ENCODE measurements at places on chromosomes 5 and 9. TPM values are rescaled to one million over a fixed set of nuclear protein-coding genes. Genes with fewer than 3 reads are reported as not detected.

DNA sequence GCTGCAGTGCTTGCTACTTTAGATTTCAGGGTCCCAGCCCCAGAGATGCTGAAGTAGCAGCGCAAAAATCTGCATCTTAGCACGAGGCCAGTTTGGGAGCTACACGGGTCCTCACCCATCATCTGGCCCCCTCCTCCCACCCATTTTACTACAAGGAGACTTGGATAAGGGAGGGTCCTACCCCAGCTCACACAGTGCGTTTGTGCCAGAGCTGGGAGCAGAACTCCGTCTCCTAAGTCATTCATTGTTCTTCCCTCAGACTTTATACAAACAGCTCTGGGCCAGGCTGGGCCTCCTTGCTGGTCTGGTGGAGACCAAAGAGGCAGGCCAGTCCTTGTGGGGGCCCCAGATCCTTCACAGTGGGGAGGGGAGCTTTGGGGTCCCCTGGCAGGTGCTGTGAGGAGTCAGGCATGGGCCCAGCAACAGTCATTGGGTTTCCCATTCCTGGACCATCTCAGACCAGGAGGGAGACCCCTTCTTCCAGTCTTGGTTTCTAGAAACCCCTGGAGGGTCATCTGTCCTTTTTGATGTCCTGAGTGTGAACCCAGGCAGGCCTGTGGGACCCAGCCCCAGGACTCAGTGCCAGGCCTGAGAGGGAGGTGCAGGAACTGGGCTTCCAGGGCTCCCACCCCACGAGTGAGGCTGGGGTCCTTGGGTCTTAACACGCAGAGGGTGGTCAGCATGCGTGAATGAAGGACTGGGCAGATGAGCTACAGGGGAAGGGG lies 2.3 kb upstream of the IL17B start:
- no peak for DNase-seq

LIX1 gene
- total RNA-seq = not detected

FBP2 gene
- not detected for total RNA-seq

FOXD4 gene
- 0.16 TPM for total RNA-seq

DNA sequence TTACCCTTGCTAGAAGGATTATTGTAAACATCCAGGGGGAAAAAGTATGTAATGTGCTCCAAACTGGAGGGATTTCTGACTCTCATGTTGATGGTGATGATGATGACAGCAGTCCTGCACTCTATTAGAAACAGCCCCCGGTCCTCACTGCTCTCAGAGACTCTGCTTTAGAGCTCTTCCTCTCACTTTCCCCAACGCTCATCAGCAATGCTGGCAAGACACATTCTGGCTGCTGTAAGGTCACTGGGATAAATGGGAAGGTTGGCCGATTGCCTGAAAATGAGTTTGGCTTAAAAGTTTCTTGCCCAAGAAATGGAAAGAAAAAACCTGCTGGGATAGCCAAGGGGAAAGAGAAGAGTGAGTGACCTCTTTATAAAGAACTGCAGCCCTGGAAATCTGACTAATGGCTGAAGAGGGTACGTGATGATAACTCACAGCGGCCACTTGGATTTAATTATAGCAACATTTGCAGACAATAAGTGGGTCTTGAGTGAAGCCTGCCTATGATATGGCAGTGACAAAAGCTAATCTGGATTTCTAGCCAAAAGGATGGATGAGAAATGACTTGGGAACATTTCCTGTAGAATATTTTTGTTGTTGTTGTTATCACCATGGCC lies 235.8 kb downstream of the TMEM38B start:
- DNase-seq = no peak

ENHO gene
- total RNA-seq = not detected

DNA sequence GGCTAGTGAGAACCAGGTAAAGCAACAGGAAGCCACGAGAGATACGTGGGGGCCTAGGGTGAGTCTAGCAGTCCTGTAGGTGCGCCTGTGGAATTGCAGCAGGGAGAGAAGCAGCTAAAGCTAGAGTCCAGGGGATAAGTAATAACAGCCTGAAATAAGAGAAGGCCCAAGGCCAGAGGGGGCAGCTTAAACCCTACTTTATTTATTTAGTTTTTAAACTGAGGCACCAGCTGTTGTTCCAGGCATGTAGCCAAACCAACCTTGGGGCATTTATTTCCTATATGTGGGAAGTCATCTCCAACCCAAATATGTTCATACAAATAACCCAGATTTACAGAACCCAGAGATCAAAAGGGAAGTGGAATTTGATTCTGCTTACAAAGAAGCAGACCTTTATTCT lies 93.5 kb downstream of the GLDC start:
- no peak for DNase-seq

DNA sequence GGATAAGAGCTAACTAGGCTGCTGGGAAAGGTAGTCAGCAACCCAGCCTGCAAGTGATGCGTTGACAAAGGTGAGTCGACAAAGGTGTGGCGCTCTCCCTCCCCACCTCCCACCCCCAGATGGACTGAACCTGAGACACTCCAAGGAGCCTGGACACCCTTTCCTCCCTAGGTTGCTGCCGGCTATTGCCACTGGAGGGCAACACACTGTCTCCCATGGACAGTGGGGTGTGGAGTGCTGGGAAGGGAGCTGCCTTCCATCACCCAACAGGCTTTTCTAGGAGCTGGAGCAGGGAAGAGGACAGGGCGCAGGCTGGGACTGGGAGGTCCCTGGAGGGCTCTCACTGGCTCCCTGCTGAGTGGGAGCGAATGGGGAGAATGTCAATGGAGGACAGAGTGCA lies 75.4 kb upstream of the ARAP3 start:
- no peak for DNase-seq

DNA sequence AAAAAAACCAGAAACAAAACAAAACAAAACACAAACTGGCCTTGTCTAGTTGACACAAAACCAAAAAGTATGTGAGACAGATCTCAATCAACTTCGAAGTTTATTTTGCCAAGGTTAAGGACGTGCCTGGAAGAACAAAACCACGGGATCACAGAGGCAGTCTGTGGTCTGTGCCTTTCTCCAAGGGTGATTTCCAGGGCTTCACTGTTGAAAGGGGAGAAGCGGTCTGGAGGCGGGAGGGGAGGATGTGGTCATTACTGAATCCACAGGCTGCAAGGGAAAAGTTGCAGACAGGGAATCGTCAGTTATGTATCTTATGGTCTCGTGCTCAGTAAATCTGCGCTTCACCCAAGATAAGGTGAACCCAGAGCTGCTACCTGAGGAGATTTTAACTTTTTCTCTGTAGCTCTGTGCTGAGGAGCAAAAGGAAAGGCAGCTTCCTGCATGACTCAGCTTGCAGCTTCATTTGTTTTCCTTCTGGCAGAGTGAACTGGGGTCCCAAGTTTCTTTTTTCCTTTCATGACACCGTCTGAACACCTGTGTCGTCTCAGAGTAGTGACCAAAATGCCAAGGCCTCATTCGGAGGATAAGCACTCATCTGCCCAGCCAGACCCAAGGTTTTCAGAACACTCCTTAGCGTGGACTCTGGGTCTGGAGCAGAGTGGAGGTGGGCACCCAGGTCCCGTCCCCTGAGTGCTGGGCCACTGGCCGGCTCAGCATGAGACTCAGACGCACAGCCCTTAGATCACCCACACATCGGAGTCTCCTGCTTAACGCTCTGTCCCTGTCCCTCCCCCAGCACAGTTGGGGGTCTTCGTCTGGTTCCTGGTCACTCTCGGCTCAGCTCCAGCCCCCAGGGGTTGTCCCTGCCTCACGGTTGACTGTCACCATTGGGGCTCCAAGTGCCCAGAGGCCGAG lies 25.9 kb downstream of the ROPN1L start:
- DNase-seq = no peak

GRCh38 chr9:90726215-90726614 lies 75.4 kb upstream of the SYK start:
- DNase-seq = no peak

DNA sequence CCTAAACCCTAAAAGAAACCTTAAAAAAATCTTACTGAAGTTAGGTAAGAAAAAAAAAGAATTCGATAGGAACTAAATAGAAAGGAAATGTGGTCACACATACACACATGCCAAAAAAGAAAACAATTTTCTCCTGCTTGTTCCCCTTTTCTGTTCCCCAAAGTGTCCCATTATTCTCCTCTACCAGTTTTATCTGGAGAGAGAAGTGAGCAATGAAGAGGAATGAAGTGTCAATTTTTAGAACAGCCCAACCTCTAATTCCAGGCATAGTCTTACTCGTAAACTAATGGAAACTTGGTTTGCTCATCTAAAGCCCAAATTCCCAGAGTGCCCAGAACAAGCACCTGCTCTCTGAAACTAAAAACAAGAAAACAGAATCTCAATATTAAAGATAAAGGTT lies 26.1 kb downstream of the AP3B1 start:
- no peak for DNase-seq

DNA sequence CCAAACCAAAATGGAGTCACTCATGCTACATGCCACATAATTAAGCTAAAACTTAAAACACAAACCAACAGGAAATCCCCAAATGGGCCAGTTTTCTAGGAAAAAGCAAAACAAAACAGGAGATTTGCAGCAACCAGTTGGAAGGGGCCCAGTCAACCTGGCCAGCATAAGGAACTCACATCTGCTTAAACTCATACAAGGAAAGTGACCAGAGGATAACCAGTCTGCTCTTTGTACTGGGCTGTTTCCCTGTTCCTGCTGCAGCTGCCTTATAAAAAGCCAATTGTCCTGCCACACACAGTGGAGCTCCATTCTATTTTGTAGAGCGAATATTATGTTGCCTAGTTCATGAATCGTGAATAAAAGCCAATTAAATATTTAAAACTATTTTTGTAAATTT lies 29.5 kb upstream of the PTPDC1 start:
- no peak for DNase-seq

DNA sequence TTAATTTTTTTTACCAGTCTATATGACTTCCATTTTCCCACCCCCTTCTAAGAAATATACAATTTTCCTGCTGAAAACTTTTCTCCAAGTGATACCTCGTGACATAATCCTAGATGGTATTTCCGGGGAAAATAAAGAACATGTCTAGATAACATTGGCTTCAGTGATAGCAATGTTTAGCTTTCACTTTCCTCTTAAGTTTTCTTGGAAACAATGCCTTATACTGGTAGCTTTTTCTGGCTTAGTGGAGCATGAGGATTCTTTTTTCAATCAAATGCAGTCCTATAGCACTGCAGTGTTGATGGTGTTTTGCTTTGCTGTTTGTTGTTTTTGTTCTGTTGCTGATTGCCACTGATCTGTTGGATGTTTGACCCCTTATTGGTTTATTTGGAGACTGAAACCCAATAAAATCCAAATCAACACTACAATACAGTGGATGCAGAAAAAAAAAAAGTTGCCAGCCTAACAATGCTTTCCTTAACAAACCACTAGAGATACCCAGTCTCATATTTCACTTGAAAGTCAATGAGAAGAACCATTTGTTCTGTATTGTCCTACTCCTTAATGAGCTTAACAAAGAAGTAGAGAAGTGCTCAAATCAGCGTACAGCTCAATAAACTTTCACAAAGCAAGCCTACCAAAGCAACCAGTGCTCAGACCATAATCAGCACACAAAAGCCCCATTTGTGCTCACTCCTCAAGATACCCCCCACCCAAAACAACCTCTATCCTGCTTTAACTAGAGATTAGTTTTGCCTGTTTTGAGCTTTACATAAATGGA lies 74.2 kb upstream of the GRAMD2B start:
- DNase-seq = no peak

DNA sequence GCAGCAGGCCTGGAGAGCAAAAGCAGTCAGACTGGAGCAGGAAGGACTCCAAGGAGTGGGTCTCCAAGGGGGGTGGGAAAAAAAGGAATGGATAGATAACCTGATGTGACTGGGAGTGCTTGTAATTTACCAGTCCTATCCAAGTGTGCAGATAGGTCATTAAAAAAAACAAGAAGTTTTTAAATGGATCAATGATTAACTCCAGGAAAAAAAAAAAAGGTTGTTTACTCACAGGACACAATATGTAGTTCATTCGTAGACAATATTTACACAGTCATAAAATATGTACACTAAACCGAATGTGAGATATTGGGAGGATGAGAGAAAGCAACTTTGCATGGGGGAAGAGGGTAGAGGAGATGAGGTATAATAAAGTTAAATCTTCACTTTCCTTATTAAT lies 20.4 kb downstream of the ZBTB5 start:
- DNase-seq = no peak

- no peak for DNase-seq
These were observed 98.7 kb downstream of the SLC28A3 start for GRCh38 chr9:84241817-84242373.

GRCh38 chr5:14452685-14453454 lies 128.7 kb upstream of the OTULINL start:
- DNase-seq = no peak

SLC2A6 gene
- total RNA-seq = 1.9 TPM

DNA sequence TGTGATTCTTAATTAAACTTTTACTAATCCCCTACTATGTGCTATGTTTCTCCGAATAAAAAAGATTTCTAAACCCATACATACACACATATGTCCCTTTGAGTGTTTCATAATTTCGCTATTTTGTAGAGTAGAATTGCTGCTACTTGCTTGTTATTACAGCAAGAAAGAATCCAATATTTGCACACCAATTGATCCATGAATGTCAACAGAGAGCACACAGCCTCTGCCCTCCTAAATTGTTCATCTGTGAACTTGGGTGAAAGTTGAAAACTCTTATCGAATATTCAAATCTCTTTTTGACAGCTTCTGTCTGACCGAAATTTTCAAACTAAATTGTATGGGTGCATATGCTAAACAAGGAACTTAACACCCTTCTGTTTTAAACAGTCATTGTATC lies 83.4 kb upstream of the RASEF start:
- no peak for DNase-seq

SH3TC2 gene
- not detected for total RNA-seq

DNA sequence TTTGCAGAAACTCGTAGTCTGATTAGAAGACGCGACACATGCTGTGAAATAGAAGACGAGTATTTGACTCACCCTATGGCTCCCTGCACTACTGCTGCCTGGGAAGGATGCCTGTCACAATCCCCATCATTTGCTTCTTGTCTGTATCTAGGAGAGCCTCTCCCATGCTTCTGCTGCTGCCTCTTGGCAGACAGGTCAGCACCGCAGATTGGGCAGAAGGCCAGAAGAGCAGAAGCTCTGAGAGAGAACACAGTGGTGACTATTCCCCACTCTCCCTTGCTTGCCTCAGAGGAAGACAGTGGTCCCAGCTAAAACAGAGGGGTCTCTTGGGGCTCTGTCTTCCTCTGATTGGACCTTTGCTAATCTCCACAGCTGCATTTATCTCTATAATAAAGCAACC lies 84.0 kb upstream of the SMIM32 start:
- no peak for DNase-seq

All from activated CD4-positive, alpha-beta T cell treated with anti-CD3 and anti-CD28 coated beads for 36 hours (primary cell).